Osteoblast (primary cell): ENCODE measurements at places on chromosomes 3 and 15.

DNA sequence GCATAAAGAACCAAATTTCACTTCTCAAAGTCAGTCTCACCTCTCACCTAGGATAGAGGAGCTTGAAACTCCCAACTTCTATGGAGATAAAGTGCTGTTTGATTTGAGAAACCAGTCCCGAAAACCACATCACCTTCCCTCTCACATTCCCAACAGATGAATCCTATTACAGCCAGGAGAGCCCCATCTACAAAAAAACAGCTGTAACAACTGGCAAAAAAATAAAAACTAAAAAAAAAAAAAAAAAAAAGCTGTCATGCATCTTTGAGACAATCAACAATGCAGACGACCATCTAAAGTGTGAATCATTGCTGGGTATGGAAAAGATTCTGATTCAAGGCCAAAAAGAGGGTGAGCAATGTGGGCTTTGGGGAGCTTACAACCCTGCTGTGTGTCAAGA lies 23.8 kb downstream of the HOMER2 start:
- DNase-seq, result no peak

GRCh38 chr3:154615471-154615870 lies 185.5 kb upstream of the GPR149 start:
- no peak for DNase-seq

GRCh38 chr15:67805666-67806516 lies 19.4 kb upstream of the SKOR1 start:
- DNase-seq, result no peak

DNA sequence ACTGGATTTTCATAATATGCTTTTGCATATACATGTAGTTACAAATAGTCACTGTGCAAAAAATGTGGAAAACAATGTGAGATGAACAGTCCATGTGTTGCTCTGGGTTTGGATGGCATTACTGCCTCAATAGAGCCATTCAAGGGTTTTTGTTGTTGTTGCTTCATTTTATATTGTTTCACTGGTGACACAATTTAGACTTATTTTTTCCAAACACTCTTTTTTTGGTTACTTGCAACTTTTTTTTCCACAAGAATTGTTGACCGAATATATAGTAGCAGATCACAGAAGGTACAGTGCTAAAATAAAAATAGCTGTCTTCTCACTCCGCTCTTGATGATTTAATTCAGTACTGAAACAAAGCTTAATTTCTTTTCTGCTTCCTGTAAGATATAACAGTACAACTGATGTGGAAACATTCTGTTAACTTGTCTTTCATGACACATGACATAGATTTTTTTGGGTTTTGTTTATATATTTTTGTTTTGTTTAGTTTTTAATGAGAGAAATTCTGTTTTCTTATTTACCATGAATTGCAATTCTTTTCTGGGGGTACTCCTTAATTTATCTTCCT lies 618.6 kb downstream of the NAALADL2 start:
- DNase-seq, result no peak

- peak; percentile 42 for DNase-seq
Observed at GRCh38 chr3:142595581-142595950, 627 bp upstream of the PLS1 start.

GRCh38 chr15:67825881-67826716 lies 790 bp downstream of the SKOR1 start:
- DNase-seq, result peak; percentile 87

DNA sequence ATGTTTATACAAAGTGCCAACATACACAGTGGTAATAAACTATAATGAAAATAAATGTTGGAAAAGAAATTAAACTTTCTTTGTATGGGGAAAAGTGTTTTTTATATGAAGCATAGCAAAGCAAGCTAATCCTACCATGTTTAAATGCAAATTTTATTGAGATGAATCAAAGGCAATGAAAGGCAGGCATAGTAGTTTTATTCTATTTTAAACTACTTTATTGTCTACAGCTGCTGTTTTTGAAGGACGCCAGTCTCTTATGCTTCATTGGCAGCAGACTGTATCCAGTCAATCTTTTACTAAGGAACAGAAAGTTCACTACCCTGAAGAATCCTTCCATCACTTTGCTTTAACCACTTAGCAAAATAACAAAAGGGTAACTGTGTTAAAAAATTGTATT lies 761.0 kb downstream of the ROBO2 start:
- no peak for DNase-seq

DNA sequence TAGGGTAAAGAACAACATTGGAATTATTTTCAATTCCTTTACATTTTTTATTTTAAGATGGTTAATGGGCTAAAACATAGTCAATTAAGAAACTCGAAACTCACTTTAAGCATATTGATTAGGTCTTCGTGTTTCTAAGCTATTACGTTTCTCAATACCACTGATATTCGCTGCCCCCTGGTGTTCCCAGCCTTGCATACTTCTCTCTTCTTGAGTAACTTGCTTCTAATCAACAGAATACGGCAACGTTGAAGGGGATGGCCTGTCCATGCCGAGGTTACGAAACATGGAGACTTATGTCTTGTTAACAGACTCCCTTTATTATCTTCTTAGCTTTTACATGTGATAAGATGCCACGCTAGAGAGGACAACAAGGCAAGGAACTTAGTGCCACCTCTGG lies 43.6 kb downstream of the ROBO1 start:
- DNase-seq, result no peak

DNA sequence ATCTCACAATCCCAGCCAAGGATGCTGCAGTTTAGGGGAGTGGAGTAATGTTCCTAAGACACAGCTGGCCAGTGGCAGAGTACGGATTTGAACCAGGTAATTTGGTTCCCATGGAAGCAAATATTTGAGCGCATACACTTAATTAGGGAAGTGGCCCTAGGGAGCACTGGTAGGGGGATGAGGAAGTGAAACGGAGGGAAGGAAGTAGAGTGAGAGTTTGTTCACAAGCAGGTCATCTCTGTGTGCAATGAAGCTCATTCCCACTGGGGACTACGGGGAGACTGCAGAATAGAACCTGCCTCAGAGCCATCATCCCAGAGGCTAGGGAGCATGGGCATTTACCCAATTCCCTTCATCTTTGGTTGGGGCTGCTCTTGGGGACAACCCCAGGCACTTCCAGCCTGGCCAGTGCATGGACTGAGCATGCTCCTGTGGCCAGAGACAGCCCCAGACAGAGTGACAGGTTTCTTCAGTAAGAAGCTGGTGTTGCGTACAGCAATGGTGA lies 317.2 kb upstream of the PROK2 start:
- no peak for DNase-seq

GRCh38 chr3:174949523-174949922 lies 90.4 kb downstream of the NAALADL2 start:
- peak; percentile 29 for DNase-seq

DNA sequence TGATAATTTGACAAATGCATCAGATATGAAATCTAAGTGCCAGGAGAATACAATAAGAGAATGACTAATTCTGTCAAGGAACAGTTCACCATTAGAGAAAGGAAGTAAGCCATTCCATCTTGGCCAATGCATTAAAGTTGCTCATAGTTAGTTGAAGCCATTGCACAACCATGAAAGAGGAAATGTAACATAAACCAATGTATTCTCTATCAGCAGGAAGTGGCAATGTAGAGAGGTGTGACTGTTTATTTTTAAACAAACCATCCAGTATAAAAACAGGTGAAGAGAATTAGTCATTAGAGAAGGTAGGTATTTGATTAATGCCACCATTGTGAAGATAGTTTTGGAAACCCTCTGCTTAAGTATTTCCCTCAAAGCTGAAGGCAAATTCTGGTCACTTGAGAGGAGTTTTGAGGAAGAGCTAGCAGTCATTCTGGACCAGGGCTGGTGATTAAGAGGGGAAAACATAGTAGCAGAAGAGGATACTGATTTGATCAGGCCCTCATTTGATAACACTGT lies 10.7 kb upstream of the ANXA2 start:
- DNase-seq, result peak; percentile 87
